Myometrial cell (primary cell): ENCODE measurements at places on chromosomes 3 and 15. TPM values are rescaled to one million over a fixed set of nuclear protein-coding genes. Genes with fewer than 3 reads are reported as not detected.

The CTXN2 gene
- total RNA-seq = not detected in 2 replicates

The RBP2 gene
- total RNA-seq = not detected in 2 replicates

The FRG2C gene
- total RNA-seq = under 0.01 TPM in 1 of 2 replicates, not detected in the other

The DNAJB11 gene
- total RNA-seq = 50.7 and 67.5 TPM in 2 replicates

The CPLX3 gene
- total RNA-seq = not detected in 2 replicates

The LRRC49 gene
- total RNA-seq = 5.5 and 17.5 TPM in 2 replicates

The ISLR2 gene
- 0.18 TPM in 1 of 2 replicates, not detected in the other for total RNA-seq

The RASGRP1 gene
- 1.2 and 4.1 TPM in 2 replicates for total RNA-seq

The TWF2 gene
- total RNA-seq = 228 and 236 TPM in 2 replicates

The GRAMD2A gene
- total RNA-seq = 0.18 TPM in 1 of 2 replicates, not detected in the other

The TRMT10C gene
- 18.6 and 20.5 TPM in 2 replicates for total RNA-seq

The MYRIP gene
- total RNA-seq = not detected in 2 replicates

The LRRC3B gene
- total RNA-seq = not detected in 2 replicates

The ZCWPW2 gene
- total RNA-seq = not detected in 2 replicates

The C15orf39 gene
- total RNA-seq = 10.1 and 10.8 TPM in 2 replicates
